ENCODE measurements at places on chromosomes 3 and 15.

- DNase-seq, result no peak
Observed at GRCh38 chr3:43892061-43892460, 201.3 kb downstream of the ABHD5 start.

GRCh38 chr3:99012051-99012450 is 110.6 kb upstream of the DCBLD2 start:
- no peak for DNase-seq

DNA sequence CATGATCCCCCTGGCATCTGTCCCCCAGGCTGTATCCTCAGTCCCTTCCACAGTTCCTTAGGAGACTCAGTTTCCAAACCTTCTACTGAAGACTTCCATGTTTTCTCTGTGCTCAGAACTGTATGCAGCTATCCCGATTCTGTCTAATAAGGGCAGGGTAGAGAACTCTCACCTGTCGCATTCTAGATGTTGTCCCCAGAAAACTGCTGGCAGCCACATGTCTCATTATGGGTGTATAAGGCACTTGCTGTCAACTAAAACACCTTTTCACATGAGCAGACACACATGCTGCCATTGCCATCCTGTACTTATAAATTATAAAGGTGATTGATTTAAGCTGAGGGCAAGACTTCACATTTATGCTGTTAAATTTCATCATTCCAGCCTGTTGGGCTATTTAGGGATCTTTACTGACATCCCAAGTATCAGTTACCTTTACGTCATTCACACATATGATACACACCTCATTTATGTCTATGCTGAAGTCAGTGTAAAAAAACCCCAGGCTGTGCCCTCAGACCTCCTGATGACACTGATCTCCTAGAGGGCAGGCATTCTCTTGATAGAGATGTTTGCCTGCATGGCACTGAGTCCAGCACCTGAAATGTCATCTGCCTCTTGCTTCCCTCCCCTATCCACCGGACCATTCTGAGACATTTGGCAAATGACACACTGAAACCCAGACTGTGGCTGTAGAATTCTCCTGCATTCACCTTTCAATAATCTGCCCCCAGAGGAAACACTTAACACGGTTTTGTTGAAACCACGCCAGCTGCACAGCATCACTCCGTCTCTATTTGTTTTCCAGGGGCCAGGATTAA is 35.8 kb downstream of the BTD start:
- DNase-seq, result no peak

- peak; percentile 72 for DNase-seq
Observed at GRCh38 chr3:52056521-52056967, at the start of gene DUSP7. TSS of gene DUSP7 (minus strand) at chr3:52056571. CDS start at chr3:52056366, 205 bp downstream.

- DNase-seq, result no peak
Observed at GRCh38 chr3:107910713-107911259, 180.0 kb downstream of the CD47 start.

- no peak for DNase-seq
Observed at GRCh38 chr3:74648107-74648506, 33.6 kb upstream of the CNTN3 start.

- DNase-seq, result peak; percentile 58
Observed at GRCh38 chr15:64574301-64575017, 114.1 kb downstream of the ZNF609 start.

- DNase-seq, result no peak
Observed at GRCh38 chr3:71718072-71718471, 7.1 kb downstream of the EIF4E3 start.

GRCh38 chr3:181699171-181699903 is 12.4 kb upstream of the SOX2 start:
- DNase-seq, result no peak

- DNase-seq, result peak; percentile 61
Observed at GRCh38 chr3:10758304-10759037, 57.6 kb upstream of the SLC6A11 start.

DNA sequence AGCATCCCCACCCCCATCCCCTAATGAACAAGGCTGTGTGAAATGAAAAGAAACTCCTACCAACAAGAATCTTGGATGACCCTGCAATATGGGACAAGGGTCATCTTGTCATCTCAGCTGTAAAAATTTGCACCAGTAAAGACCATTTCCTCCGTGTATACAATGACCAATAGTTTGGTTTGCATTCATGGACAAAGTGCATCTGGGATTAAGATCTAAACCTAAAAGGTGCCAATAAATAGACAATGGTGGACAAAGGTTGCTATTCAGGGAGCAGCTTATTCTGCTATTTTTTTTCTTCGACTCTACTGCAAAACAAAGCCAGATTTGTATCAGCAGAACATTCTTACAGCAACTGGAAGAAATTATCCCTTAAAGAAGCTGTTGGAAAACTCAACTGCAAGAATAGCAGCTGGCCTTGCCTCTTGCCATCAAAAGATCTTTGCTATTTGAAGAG is 8.0 kb downstream of the MGLL start:
- DNase-seq, result no peak

DNA sequence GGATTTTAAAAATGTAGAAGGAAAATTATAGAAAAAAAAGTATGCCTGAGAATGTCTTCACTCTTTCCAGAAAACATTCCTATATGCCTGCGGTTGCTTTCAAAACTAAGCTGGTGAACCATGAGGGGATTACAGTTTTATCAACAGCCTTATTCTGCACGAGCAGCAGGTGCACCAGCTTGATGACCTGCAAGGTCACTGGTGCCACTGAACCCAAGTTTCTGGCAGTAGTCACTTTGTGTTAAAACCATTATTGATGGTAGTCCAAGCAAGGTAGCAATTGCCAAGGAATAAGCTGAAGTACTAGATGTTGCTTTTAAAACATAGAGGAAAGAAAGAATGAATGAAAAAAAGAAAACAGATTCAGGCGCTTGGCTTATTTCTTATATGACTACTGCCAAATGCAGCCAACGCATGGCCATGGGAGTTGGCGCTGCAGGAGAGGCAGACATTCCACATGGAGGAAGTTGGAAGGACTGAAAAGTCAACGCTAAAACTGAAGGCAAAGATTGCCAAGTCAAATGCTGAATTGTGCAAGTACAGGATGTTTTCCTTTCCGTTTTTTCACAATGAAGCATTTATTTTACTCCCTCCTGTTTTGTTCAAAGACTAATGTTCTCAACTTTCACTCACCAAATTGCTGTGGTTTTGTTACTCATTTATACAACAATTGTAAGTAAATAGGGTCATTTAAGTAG is 601.4 kb downstream of the CADM2 start:
- DNase-seq, result no peak

DNA sequence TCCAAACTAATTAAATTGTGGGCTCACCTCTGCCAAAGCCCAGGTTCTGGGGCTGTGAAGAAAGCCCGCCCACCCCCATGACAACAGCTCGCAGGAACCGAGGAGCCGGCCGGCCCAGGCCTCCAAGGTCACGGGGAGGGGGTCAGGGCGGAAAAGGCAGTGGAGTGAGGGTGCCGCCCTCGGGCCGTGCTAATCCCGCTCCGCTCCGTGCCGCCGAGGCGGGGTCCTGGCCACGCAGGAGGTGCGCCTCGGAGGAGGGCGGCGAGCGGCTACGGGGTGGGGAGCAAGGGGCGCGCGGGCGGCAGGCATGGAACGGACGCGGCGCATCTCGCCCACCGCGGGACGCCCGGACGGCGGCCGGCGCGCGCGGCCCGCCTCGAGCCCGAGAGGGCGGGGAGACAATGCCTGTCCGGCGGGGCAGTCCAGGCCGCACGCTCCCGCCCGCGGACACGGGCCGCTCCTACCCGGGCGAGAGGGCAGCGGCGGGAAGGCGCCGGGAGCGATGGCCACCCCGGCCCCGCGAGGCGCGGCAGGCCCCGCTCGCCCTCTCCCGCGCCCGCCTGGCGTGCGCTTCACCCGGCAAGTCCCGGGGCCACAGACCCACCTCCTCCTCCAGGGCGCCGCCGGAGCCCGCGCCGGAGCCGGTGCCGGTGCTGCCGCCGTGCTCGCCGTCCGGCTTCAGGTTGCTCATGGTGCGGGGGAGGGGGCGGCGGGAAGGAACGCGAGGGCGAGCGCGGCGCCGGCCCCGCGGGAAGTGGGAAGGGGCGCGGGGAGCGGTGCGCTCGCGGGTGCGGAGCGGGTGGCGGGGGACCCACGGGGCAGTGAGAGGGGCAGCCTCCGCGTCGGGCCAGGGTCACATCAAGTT is 528 bp downstream of the RBPMS2 start:
- DNase-seq, result peak; percentile 24

- no peak for DNase-seq
Observed at GRCh38 chr3:188126276-188126675, 27.7 kb upstream of the LPP start.

DNA sequence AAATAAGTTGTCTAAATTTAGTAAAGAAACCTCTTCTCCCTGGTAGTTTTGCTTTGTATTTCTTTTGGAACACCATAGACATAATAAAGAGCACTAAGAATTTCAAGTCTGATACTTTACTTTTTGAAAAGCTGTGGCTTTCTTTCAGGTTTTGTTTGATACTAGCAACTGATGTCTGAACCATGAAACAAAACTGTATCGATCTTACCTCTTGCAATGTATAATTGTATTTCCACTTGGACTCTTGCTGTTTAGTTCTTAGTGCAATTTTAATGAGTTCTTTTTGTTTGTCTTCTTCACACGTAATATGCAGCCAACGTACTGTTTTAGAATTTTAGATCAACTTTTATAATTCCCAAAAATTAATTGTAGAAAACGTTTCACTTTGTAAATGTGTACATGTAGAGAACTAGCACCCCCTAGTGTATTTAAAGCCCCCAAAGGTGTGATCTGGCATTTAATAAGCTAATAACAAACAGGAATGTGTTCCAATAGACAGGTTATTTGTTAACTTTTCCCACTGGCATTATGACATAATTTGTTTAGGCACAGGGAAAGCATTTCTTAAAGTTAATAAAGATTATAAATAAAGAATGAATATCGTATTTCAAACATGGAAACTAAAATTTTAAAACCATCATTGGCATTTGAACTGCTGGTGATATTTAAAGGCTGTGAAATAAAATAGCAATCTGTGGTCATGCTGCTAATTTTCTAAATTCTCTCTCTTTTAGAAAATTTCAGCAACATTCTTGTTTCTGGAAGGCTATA is 289.1 kb upstream of the DNAJC19 start:
- DNase-seq, result no peak

DNA sequence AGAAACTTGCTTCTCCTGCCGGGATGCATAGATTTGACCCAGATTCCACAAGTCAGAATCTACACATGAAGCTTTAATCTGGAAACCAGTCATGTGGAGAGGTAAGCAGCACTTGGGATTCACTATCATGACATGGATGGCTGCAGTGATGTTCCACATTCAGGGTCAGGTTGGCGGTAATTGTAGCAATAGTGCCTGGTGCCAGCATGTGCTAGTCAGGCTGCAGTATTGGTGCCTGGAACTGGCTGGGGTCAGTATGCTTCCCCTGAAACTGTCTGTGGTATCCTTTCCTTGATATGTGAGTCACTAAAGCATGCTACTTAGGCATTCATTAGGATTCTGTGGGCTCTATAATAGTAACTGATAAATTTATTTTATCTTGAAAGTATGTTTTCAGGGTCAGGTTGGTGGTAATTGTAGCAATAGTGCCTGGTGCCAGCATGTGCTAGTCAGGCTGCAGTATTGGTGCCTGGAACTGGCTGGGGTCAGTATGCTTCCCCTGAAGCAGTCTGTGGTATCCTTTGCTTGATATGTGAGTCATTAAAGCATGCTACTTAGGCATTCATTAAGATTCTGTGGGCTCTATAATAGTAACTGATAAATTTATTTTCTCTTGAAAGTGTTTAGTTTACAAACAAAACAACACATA is 1439.2 kb downstream of the ZPLD1 start:
- DNase-seq, result peak; percentile 0

DNA sequence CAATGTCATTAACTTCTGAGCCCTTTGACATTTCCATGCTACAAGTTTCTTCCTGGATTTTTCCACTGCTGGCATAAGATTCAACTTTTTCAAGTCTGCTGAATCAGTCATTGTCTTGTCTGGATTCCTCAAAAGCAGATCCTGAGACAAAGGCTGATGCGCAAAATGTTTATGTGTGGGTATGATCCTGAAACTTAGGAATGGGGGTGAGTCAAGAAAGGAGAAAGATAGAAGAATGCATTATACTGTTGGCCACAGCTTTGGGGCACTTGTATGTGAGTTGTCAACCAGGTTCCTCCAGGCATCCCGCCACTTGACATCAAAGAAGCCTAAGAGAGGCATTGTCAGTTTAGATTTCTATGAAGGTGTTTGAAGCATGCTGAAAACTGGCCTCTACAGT is 50.4 kb downstream of the FOXB1 start:
- no peak for DNase-seq

DNA sequence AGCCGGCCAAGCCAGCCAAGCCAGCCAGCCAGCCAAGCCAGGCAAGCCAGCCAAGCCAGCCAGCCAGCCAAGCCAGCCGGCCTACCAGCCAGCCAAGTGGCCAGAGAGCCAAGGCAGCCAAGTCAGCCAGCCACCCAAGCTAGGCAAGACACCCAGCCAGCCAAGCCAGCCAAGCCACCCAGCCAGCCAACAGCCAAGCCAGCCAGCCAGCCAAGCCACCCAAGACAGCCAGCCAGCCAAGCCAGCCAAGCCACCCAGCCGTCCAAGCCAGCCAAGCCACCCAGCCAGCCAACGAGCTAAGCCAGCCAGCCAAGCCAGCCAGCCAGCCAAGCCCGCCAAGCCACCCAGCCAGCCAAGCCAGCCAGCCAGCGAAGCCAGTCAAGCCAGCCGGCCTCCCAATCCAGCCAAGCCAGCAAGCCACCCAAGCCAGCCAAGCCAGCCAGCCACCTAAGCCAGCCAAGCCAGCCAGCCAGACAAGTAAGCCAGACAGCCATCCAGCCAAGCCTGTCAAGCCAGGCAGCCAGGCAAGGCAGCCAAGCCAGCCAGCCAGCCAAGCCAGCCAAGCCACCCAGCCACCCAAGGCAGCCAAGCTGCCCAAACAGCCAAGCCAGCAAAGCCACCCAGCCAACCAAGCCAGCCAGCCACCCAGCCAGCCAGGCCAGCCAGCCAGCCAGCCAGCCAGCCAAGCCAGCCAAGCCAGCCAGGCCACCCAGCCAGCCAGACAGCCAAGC is 200.5 kb downstream of the GOLGA6L6 start:
- DNase-seq, result no peak

GRCh38 chr3:155185631-155186071 is 105.5 kb downstream of the MME start:
- peak; percentile 52 for DNase-seq

DNA sequence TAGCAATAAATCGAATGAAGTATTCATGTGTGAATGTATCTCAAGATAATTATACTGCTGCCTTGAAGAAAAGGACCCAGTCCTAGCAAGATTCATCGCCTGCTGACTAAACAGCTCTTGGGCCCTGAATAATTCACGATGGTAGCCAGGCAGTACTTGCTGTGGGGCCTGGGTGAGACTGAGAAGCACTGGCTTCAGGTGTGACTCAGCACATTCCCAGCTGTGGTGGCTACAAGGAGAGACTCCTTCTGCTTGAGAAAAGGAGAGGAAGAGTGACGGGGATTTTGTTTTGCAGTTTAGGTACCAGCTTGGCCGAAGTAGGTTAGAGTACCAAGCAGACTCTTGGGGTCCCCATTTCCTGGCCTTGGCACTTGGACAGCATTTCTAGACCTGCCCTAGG is 47.6 kb upstream of the CD200R1L start:
- peak; percentile 24 for DNase-seq

- DNase-seq, result no peak
Observed at GRCh38 chr15:70723122-70723422, 40.3 kb downstream of the UACA start.

All from EL (cell line).